ENCODE measurements at places on chromosomes 13 and 19.

- DNase-seq = peak; percentile 82
Observed at GRCh38 chr13:30802953-30803478, 67.7 kb downstream of the ALOX5AP start.

- DNase-seq = no peak
Observed at GRCh38 chr19:50547385-50548190, 20.6 kb downstream of the LRRC4B start.

DNA sequence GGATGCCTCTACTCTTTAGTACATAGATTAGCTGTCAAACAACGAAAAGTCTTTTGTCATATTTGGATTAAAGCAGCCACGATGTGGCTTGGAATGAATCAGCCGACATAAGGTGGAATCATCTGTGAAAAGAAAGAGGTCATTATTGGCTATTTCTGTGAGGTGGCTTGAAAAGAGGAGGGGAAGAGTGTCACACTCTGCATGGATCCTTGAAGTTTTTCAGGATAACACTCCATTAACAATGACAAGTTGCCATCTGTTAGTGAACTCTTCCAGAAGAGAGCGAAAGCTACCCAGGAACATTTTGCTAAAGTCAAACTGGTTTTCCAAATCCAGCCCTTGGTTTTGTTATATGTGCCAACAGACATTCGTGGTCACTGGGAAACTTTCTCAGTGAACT, 1604.8 kb downstream of the OLFM4 start:
- no peak for DNase-seq

- DNase-seq = no peak
Observed at GRCh38 chr19:15633082-15633835, 7.4 kb upstream of the CYP4F3 start.

GRCh38 chr19:29777781-29778309, 33.9 kb upstream of the CCNE1 start:
- no peak for DNase-seq

- DNase-seq = no peak
Observed at GRCh38 chr13:36903925-36904595, 16.0 kb downstream of the SMAD9 start.

- DNase-seq = peak; percentile 49
Observed at GRCh38 chr19:18271433-18271841, 2.8 kb downstream of the IQCN start.

GRCh38 chr19:36489920-36490415, 607 bp upstream of the ZNF566 start:
- peak; percentile 84 for DNase-seq

GRCh38 chr19:43640424-43640757, 741 bp upstream of the CADM4 start:
- DNase-seq = no peak

- no peak for DNase-seq
Observed at GRCh38 chr13:44159633-44160279, 213.9 kb upstream of the SERP2 start.

- DNase-seq = no peak
Observed at GRCh38 chr19:56217039-56217949, 15.2 kb downstream of the ZSCAN5C start.

- no peak for DNase-seq
Observed at GRCh38 chr13:53182724-53183123, 154.1 kb downstream of the OLFM4 start.

GRCh38 chr13:110455444-110455843, 106.1 kb downstream of the RAB20 start:
- no peak for DNase-seq

DNA sequence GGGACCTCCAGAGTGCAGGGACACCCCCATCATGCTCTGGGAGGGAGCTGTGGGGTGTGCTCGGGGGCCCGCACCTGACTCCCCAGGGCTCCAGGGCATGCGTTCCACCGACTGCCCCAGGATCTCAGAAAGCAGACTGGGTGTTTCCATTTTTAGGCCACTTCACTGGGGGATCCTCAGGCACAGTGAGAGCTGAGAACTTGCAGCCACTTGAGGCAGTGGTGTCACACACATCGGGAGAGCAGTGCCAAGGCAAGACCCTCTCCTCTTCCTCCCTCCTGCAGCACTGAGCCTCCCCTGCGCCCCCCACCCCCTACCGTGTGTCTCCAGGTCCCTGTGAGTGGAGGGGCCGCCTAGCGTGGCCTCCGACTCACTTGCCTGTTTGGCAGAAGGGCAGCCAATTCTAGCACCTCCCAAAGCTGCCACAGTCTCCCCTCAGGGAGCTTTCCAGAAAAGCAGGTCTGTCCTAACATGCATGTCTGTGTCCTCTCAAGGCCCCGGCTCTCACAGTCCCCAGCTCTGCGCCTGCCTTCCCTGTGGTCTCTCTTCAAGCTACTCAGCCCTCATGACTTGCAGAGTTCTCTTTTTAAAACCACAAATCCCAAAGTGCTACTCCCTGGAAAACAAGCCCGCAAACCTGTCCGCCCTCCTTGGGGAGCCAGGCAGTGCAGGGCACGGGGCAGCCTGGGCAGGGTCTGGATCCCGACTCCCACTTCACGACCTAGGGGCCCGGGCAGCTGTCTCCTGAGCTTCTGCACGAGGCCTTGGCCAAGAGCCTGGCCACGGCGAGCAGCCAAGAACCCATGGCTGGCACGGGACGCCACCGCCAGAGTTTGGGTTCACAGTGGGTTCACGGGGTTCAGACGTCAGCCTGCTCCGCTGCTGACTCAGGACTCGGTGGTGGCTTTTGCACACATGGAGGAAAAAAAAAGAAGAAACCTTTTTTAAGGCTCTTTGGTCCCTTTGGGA, 94.1 kb downstream of the STK24 start:
- DNase-seq = no peak

DNA sequence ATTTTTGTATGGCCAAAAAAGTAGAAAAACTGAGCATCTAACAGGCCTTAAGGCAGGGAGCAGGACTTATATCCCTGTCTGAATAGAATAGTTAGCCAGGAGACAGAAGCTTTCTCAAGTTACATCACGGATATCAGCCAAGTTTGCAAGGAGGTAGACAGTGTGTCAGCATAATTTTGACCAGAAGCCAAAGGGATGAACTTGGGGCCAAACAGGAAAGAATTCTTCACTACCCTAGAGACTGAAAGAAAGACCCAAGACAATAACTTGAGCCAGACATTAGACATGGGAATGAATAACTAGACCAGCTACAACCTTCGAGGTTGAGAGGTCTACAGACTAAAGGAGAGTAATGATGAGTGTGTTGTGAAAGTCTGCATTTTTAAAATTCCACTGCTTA, 48.1 kb upstream of the PCDH9 start:
- no peak for DNase-seq

GRCh38 chr13:53522034-53522433, 493.4 kb downstream of the OLFM4 start:
- no peak for DNase-seq

DNA sequence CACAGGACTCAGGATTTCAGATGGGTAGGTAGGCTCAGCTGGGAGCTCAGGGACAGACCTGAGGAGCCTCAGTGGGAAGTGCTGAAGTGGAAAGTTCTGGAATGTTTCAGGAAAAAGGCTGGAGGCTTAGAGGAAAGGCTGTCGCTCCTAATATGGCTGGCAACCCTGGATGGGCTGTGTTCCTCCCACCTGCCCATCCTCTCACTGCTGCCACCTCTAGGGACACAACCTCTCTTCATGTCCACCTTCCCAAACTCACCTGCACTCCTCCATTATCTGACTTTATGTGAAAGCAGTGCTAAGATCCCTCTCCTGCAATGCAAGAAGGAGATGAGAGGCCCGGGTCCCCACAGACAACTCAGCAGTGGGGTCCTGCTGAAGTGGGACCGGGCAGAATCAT, 5.8 kb upstream of the CEACAM21 start:
- DNase-seq = no peak

DNA sequence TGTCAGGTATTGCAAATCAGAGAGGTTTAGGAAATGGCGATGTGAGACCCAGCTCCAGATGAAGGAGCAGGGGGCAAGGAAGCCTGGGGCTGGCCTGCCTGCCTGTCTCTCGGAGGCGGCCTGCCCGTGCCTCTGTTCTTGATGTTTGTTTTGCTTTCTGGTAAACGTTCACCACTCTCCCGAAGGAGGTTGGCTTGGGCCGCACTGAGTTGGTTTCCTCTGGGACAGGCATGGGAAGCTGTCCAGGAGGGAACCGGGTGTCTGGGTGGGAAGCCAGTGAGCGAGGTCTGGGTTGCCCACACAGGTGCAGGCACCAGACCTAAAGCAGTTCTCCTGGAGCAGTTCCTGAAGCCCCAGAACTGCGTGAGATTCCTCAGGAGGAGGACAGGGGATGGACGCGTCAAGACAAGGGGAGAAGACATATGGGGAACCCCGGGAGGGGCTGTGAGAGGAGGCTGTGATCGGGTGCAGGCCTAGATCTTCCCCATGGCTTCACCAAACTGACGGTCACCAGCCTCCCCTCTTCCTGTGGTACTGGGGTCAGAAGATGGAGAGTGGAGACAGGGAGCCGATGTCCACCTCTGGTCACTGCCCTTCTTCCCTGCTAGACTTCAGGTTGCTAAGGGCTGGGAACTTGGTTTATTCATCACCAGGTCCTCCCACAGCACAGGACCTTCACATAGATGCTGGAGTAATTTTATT, 15.2 kb downstream of the COL4A2 start:
- DNase-seq = no peak

DNA sequence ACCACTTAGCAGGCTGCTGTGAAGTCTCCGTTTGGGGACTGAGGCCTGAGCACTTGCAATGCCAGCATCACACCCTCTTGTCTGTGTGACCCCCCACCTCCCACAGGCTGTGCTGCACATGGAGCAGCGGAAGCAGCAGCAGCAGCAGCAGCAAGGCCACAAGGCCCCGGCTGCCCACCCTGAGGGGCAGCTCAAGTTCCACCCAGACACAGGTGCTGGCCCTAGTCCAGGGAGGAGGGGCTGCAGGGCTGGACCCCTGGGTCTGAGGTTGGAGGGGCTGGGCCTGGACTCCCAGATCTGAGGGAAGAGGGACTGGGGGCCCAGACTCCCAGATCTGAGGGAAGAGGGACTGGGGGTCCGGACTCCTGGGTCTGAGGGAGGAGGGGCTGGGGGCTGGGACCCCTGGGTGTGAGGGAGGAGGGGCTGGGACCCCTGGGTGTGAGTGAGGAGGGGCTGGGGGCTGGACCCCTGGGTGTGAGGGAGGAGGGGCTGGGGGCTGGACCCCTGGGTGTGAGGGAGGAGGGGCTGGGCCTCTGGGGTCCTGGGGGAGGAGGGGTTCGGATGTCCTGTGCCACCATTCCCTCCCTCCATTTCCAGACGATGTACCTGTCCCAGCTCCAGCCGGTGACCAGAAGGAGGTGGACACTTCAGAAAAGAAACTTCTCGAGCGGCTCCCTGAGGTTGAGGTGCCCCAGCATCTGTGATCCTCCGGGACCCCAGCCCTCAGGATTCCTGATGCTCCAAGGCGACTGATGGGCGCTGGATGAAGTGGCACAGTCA, 11.6 kb upstream of the DHDH start:
- DNase-seq = no peak

DNA sequence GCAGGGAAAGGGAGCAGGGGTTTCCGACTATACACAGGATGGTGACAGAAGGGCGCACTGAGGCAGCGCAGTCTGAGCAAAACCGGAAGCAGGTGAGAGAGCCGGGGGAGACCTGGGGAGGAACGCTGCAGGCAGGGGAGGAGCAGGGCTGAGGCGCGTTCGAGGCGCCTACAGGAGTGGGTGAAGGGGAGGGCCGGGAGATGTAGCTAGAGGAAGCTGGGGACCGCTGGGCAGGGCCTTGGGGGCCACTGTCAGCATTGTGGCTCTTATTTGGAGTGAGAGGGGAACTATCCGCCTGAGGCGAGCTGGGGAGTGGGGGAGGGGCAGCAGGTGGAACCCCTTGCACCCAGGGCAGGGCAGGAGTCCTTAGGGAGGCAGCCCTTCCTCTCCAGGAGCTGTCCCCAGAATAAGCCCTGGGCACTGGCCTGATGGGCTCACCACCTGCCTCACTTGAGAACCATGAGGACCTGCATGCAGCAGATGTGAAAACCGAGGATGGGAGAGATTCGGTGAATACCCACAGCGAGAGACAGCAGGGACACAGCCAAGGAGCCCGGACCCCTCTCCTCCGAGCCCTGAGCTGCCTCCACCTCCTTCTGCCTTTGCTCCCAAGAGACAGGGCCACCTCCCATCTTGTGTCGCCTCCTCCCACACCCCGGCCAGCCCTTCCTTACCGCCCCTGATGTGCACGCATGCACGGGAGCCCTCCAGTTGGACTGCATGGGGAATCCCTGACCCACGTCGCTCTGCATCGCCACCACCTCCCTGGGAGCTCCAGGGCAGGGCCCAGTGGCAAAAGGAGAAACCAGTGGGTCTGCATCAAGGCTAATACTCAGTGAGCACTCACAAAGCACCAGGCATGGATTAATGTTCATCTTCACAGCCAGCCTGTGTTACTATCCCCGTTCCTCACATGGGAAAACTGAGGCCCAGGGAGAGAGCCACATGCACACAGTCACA, 10.3 kb downstream of the AKT2 start:
- peak; percentile 13 for DNase-seq

Measured in CD4-positive, alpha-beta T cell treated with Interleukin-1 beta for 1 hour (primary cell).